ENCODE measurements at places on chromosomes 13 and 19.

GRCh38 chr19:8028951-8029491 lies 23.5 kb upstream of the CCL25 start:
- no peak for DNase-seq

- DNase-seq = no peak
Observed at GRCh38 chr13:86922936-86923335, 748.2 kb upstream of the SLITRK5 start.

GRCh38 chr13:35157143-35157755 lies 215.2 kb downstream of the NBEA start:
- no peak for DNase-seq

- no peak for DNase-seq
Observed at GRCh38 chr13:80168089-80168850, 172.7 kb downstream of the SPRY2 start.

- no peak for DNase-seq
Observed at GRCh38 chr13:112618501-112618900, 30.5 kb upstream of the TUBGCP3 start.

DNA sequence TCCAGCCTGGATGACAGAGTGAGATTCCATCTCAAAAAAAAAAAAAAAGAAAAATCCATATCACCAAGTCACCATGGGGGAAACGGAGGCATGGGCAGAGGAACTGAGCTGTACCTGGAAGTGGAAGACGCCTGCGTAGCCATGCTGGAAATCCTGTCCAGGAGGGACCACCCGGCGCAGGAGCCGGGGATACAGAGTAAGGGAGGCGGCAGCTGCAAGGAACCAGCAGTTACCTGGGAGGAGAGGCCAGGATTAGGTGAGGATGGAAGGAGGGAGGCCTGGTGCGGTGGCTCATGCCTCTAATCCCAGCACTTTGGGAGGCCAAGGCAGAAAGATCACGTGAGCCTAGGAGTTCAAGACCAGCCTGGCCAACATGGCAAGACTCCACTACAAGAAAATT lies 2.0 kb downstream of the CAPN12 start:
- no peak for DNase-seq

DNA sequence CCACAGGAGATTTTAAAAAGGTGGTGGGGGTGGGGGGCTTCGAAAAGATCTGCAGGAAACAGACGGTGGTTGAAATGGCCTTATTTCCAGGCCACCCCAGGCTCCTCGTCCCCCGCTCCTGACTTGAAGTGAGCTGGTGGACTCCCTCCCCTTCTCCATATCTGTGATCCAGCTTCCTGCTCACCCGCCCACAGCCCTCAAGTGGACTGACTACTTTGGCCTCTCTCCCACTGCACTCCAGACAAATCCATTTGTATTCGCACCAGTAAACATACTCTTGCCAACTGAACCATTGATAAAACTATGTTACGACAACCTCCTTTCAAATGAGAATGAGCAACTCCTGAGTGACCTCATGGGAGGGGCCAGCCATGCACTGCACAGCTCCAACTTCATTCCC lies 259.5 kb downstream of the COL4A1 start:
- no peak for DNase-seq

GRCh38 chr19:23071147-23071511 lies 45.7 kb upstream of the ZNF730 start:
- no peak for DNase-seq

DNA sequence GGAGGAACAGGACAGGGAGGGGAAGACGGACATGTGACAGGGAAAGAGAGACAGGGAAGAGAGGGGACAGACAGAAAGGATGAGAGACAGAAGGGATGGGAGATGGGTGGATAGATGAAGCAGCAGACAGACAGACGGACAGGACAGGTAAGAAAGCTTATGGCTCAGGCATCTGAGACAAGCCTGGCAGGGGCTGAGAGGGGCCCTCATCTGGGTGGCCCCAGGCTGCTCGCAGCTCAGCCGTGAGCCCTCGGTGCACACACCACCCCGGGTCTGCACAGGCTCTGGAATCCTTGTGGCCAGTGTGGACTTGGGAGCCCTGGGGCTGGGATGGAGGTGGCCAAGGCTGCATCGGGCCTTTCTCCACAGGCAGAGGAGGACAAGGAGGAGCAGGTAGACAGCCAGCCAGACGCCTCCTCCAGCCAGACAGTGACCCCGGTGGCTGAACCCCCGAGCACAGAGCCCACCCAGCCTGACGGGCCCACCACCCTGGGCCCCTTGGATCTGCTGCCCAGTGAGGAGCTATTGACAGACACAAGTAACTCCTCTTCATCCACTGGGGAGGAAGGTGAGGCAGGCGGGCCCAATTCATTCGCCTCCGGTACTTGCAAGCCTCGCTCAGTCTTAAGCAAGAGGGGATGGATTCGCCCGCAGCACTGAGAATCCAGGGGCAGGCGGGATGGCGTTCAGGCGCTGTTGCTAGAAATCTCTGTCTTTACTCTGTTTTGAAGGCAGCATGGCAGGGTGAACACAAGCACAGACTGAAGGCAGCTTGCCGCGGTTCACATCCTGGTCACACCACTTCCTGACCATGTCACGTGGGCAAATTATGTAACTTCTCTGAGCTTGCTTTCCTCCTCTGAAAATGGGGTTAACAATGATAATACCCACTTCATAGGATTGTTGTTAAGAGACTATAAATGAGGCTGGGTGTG lies 14.0 kb downstream of the GRAMD1A start:
- peak; percentile 41 for DNase-seq

- DNase-seq = no peak
Observed at GRCh38 chr19:28963486-28964250, 249.3 kb downstream of the UQCRFS1 start.

- DNase-seq = no peak
Observed at GRCh38 chr19:1684573-1684912, 32.1 kb upstream of the TCF3 start.

- no peak for DNase-seq
Observed at GRCh38 chr13:71964491-71965100, 97.6 kb upstream of the DACH1 start.

DNA sequence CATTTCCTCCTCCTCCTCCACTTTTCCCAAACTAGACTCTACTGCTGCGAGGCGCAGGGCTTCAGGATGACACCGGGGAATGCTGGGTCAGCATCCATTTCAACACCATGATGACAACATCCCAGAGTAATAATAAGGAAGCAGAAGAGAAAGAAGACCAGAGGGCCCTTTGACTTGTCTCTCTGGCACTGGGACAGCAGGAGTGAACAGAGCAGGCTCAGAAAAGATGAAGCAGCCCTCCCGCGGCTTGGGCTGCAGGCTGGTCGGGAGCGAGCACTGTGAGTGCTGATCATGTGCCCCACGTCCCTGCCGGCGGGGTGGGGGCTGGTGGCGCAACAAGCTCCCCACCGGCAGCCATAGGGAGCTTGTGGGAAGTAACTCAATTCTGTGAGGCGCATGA lies 30.5 kb downstream of the RANBP3 start:
- no peak for DNase-seq

GRCh38 chr13:26929971-26930730 lies 169.6 kb upstream of the GPR12 start:
- DNase-seq = peak; percentile 54

GRCh38 chr13:96899946-96900345 lies 94.3 kb downstream of the OXGR1 start:
- no peak for DNase-seq

- DNase-seq = no peak
Observed at GRCh38 chr13:93325303-93326233, 99.0 kb downstream of the GPC6 start.

DNA sequence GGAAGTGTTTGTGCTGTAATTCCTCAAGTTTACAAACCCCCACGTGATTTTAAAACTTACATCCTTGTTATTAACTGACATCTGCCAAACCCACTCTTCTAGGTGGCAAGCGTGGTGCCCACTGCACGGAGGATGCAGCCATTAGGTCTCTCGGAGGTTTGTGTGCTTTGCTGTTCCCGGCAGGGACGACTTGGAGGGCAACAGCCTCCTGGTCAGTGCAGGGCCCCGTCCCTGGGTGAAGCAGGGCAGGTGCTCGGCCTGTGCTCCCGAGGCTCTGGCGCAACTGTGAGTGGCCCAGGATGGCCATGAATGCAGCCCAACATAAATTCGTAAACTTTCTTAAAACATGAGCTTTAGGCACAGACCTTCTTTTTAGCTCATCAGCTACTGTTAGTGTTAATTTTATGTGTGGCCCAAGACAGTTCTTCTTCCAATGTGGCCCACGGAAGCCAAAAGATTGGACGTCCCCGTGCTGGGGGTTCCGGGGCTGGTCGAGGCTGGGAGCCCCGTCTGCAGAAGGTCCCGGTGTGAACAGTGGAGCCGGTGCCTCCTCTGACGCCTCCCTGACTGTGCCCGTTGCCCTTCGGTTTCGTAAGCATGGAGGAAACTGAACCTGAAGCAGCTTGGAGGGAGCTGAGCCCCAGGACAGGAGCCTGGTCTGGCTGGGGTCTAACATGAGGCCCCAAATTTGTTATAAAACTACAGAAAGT lies 11.9 kb downstream of the GAS6 start:
- DNase-seq = no peak

Measured in activated CD4-positive, alpha-beta T cell treated with anti-CD3 and anti-CD28 coated beads, Interleukin-2, amount 50 U/mL, for 4 hours (primary cell).